Activated CD4-positive, alpha-beta T cell treated with anti-CD3 and anti-CD28 coated beads, Interleukin-2, amount 50 U/mL, for 24 hours (primary cell): ENCODE measurements at places on chromosomes 2 and 18.

DNA sequence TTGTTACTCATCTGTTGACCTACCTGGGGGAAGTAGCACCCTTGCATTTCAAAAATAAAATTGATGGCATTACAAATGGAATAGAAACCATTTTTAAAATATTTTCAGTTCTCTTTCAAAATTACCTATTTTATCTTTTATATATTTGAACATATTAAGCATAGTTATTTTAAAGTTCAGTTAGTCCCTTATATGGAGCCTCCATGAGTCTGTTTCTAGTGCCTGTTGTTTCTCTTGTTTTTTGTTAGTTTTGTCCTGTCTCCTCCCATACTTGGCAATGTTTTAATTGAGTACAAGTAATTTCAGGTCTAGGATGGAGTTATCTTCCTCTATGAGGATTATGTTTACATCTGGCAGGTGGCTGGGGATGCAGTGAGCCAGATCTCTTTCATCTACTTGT, 5.9 kb upstream of the KCNIP3 start:
- DNase-seq = no peak

GRCh38 chr18:74110976-74111375, 36.7 kb downstream of the FBXO15 start:
- DNase-seq = no peak

GRCh38 chr18:32577561-32577960, 106.9 kb upstream of the GAREM1 start:
- DNase-seq = no peak

DNA sequence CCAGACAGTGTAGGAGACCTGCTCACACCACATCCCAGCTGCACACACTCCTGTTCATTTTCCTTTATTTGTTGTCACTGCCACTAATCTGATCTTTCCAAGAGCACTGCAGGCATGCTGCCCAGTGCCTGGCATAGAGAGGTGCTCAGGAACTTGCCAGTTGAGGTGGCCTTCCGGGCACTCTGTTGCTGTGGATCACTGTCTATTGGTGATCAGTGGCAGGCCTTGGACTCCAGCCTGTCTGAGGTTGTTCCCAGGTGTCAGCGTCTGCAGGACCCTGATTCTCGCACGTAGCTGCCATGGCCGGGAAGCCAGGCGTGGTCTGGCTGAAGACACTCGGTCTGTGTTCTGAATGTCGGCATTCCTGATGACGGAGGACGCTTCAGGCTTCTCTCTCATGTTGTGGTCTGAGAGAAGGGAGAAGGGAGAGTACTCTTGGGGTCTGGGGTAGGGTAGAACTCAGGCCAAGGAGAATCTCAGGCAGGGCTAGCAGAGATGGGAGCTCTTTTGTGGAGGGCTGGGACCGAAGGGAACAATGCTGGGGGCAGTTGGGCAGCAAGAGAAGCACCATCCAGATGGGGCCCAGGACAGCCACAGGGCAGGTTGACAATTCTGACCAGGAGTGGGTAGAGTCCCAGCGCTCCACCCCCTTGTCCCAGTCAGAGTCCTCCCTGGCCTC, 240.9 kb downstream of the MYCN start:
- no peak for DNase-seq

GRCh38 chr2:161044921-161045320, 115.3 kb upstream of the TANK start:
- no peak for DNase-seq

DNA sequence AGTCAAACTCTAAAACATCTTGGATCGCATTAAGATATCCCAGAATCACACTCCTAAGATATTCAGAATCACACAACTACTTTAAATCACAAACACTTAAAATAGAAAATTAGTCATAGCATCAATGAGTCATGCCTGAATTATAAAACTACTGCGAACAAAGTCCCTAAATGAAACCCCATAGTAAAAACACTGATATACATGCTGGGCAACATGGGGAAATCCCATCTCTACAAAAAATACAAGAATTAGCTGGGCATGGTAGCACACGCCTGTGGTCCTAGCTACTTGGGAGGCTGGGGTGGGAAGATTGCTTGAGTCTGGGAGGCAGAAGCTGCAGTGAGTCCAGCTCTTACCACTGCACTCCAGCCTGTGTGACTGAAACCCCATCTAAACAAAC, 101.7 kb downstream of the COBLL1 start:
- DNase-seq = no peak

- no peak for DNase-seq
Measured at GRCh38 chr2:148885209-148885608, 10.2 kb downstream of the KIF5C start.
